ENCODE measurements at places on chromosomes 12 and 14.

- DNase-seq, result no peak
Observed at GRCh38 chr14:97443412-97443811, 646.2 kb downstream of the VRK1 start.

- DNase-seq, result no peak
Observed at GRCh38 chr12:6262211-6262610, 48.3 kb upstream of the PLEKHG6 start.

- no peak for DNase-seq
Observed at GRCh38 chr12:5043589-5044419, at the start of gene KCNA5. Gene KCNA5, plus strand, starts transcription at chr12:5043879. Its CDS starts 269 bp downstream, at chr12:5044148.

GRCh38 chr12:6340032-6340638, 1.7 kb downstream of the TNFRSF1A start:
- no peak for DNase-seq
